ENCODE measurements at places on chromosomes 12 and 14.

DNA sequence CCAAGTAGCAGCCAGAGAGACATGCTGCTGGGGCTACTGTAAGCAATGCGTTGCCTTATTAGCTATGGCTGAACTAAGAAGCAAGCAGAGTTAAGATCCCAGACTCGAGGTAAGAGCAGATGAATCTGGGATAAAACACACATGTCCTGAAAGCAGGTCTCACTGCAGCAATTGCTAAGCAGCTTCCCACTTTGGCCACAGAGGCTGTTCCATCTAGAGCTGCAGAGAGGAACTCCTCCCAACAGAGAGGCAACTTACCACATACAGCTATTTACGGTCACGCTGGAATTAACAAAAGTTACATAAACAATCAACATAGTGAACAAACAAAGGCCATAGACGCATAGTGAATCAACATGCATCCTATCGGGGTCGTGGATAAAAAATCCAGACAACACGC is 90.2 kb downstream of the KSR2 start:
- DNase-seq, result no peak

DNA sequence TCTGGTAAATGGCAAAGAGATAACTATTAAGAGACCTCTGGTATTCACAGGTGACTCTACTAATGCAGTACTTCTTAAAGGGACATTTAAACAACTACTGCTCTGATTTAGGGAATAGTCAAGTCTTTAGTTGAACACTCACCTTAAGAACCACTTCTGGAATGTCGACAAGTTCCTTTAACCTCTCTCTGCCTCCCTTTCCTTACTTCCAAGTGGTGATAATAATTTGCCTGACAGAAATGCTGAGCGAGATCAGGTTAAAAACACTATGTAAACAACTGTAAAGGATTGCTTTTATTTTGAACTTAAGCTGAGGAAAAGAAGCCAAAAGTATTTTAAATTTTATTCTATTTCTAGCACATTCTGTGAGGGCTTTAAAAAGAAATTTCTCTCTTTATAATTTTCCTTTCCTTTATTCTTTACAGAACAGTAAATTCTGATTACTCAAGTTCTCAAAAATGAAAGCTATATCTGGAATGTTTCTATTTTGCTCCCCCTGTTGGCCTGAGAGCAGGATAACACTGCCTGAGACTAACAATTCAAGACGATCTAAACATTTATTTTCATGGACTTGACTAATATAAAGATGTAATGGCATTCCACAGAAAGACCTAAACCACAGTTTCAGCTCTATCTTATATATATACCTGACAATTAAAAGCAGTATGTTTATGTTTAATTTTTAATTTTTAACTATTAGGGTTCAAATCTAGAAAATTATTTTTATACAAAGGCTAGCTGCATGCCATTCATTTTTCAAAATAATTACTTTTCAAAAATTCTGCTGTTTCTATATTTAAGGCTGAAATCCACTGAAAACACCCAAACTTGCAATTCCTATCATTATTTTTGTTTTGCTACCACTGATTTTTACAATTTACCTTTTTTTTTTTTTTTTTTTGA is 29.2 kb downstream of the ZCCHC8 start:
- no peak for DNase-seq

GRCh38 chr12:11757531-11757930 is 108.1 kb downstream of the ETV6 start:
- DNase-seq, result no peak

DNA sequence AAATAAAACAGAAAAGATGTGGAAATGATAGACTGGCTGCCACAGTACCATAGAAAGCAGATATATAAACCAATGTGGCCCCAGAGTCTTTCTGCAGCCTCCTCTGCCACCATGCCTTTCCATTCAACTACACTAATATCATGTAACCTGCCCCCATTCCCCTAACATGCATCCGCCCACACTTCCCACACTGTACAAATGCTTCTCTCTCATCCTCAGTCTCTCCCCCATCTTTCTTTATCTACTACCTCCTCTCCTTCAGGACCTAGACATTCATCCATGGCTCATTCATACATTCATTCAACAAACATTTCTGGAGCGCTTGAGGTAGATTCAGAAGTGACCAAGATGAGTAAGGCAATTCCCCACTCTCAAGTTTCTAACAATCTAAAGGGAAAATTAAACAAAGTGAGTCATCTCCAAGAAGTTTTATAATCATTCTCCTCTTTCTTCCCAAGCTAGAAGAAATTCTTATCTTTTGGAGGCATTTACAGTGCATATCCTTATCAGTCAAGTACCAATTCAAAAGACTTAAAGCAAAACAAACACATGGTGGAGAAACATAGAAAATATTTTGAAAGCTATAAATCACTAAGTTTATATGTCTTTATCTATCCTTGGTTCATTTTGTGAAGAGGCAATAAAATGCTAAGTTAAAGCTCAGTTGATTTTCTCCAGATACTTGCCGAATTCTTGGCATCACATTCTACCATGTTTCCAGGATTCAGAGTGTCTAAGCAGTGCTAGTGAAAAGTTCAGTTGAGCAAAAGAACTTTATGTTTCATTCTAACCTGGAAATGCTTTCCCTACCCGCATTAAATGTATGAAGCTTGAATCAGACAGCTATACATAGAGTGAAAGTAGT is 70.5 kb upstream of the FRMD6 start:
- no peak for DNase-seq

DNA sequence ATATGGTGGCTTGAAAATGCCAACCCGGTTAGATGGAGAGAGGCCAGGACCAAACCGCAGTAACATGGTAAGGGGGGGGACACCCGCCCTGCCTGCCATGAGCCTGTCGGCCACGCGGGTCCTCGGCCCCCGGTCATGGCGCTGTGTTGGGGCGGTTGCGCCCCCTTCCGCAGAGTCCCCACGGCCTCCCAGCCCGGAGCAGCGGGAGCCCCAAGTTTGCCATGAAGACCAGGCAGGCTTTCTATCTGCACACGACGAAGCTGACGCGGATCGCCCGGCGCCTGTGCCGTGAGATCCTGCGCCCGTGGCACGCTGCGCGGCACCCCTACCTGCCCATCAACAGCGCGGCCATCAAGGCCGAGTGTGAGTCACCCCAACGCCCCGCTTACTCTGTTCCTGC is 10.1 kb upstream of the CRIP2 start:
- no peak for DNase-seq

DNA sequence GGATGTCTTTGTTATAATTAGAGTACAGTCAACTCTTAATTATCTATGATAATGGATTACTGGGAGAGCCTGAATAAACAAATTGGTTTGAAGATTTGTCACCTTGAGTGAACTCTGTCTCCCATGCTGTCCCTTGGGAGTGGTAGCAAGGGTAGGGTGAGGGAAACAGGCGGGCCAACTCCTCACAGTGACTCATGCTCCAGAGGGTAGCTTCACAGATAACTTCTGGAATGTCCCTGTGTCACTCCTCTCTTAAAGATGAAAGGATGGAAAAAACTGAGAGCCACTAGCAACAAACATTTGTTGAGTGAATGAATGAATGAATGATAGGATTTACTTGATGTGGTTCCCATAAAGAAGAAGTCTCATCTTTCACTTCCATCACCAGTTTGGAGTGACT is 53.5 kb downstream of the RASSF9 start:
- no peak for DNase-seq

- DNase-seq, result no peak
Observed at GRCh38 chr14:49506650-49507049, 79.5 kb downstream of the RPS29 start.

DNA sequence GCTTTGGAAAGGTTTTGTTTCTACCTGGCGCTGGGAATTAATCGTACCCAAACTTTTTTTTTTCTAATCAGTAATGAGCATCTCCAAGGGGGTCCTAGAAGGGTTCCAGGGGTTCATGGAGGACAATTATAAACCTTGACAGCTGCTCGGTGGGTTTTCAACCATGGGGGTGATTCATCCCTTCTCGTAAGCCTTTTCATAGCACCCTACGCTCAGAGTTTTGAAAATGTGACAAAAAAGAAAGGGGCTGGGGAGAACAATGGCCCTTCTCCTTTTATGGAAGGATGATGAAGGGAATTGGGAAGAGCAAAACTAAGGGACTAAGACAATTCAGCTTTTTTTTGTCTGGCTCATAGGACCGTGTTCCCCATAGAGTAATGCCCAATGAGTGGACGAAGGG is 196.7 kb downstream of the ZFP36L1 start:
- DNase-seq, result no peak

- DNase-seq, result peak; percentile 78
Observed at GRCh38 chr12:48936379-48936979, 11.2 kb upstream of the FKBP11 start.

GRCh38 chr14:89615421-89615820 is 198.4 kb upstream of the FOXN3 start:
- DNase-seq, result no peak

DNA sequence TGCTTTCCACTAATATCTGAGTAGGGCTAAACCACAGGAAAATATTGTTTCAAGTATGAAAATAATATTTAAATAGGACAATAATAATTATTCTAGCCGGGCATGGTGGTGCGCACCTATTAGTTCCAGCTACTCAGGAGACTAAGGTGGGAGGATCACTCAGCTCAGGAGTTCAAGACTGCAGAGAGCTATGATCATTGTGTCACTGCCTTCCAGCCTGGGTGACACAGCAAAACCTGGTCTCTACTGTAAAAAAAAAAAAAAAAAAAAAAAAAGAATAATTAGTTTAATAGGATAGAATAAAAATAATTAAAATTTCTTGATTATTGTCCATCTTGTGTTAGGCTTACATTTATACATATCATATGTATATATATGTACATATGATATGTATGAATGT is 38.5 kb upstream of the BAZ1A start:
- no peak for DNase-seq

DNA sequence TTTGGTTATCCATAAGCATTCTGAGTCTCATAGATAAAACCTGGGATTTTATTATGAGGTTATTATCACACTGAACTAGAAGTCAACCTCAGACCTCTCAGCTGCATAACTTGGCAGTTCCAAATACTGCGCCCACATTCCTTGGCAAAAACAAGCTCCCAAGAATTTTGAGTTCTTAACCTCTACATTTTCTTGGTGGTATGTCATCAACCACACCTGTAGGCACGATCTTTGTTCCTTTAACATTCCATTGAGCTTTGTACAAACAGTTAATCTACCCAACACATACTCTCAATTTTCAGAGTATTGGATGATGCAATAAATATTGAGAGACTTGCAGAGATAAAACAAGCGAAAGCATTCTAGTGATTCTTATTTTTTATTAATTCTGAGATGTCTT is 371.8 kb upstream of the PRICKLE1 start:
- no peak for DNase-seq

- no peak for DNase-seq
Observed at GRCh38 chr14:102007916-102008418, 43.6 kb downstream of the DYNC1H1 start.

- DNase-seq, result no peak
Observed at GRCh38 chr12:130263996-130264395, 73.7 kb upstream of the PIWIL1 start.

DNA sequence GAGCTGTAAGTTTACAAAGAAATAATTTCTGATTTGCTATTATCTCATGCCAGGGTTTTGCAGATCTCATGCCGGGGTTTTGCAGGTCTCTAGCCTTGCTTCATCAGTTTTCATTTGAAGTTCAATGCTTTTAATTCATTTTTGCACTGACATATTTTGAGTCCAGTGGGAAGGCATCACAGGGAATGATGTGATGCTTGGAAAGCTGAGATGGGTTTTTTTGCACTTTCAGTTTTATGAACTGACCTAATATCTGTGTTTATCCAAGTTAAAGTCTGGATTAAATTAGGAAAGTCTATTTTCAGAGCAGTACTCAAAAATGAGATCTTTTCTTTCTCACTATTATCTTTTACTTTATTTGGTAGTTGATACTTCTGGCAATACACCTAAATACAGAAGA is 23.6 kb upstream of the REP15 start:
- no peak for DNase-seq

DNA sequence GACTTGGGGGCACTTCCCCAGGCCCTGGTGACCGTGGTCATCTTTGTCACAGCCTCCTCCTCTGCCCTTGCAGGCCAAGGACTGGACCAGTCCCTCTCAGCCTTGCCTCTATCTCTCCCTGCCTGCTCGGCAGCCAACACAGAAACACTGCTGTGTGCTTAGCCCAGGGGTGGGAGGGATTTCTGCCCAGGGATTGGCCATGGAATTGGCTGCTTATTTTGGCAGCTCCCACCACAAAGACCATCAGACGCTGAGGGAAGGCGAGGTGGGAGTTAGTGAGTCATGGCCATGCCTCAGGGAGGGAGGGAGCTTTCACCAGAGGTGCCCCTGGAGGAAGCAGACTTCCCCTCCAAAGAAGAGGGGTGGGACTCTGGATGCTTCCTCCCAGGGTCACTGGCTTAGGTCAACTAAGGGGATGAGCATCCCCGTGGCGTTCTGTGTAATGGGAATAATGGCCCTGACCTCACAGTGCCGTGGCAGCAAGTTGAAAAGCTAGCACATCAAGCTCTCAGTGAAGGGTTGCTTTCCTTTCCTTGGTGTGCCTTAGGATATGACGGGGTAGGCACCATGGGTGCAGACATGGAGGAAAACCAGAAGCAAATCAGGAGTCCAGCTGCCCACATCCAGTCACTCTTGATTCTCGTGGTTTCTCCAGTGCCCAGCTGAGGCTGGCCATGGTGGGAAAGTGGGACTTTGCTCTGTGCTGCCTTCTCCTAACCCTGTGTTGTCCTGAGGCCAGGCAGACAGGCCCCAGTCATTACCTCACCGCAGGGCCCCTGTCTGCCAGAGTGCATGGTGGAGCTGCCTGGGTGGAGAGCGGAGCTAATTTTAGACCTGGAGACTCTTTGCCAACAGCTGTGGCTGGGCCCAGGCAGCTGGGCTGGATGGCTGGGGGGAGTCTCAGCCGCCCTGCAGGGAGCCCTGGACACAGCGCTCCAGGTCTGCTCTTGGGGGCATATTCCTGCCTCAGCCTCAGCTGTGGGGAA is 21.4 kb downstream of the B4GALNT3 start:
- peak; percentile 89 for DNase-seq

GRCh38 chr12:56785141-56785865 is 22.2 kb downstream of the HSD17B6 start:
- no peak for DNase-seq

DNA sequence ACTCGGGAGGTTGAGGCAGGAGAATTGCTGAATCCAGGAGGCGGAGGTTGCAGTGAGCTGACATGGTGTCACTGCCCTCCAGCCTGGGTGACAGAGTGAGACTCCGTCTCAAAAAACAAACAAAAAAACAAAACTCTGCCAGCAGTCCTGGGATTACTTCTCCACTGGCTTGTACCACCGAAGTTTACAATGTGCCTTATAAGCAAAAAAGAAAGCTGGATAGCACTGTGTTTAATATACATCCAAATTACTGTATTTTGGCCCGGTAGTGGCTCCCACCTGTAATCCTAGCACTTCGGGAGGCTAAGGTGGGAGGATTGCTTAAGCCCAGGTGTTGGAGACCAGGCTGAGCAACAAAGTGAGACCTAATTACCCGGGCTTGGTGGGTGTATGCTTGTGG is 16.7 kb downstream of the HOMEZ start:
- no peak for DNase-seq

- DNase-seq, result no peak
Observed at GRCh38 chr12:31482816-31483215, 108.1 kb downstream of the DENND5B start.
